SK-MEL-5 (cell line): ENCODE measurements at places on chromosomes 5 and 9.
A peak's percentile ranks its signal among the peaks of the same experiment; 100 is the strongest.

GRCh38 chr5:127358740-127359139 lies 68.1 kb downstream of the MEGF10 start:
- DNase-seq: peak; percentile 41

DNA sequence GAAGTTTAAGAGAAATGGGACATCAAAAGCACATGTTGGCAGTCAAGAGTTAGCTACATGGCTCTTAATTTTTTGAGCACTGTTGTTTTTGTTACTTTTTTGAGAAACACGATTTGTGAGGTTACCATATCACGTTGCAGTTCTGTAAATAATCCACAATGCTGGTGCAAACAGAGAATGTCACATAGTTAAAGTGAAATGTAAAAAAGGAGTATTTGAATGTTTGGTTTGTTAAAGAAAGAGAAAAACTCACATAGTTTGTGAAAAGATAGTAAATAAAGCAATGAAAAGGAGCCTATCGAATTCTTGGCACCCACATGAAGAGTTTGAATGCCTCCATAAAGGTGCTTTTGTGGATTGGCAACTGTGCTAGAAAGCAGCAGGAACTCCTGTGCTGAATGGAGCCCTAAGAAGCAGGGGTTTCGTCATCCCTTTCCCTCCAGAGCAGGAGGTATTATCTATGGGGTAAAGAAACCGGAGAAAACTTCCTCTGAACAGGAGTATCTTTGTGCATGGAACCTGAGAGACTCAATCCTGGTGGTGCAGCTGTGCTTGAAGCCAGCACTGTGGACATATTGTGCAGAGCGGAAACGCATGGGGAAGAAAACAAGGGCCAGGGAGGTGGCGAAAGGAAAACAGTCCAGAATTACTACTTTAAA lies 148.5 kb upstream of the OTULINL start:
- peak; percentile 100 for DNase-seq

DNA sequence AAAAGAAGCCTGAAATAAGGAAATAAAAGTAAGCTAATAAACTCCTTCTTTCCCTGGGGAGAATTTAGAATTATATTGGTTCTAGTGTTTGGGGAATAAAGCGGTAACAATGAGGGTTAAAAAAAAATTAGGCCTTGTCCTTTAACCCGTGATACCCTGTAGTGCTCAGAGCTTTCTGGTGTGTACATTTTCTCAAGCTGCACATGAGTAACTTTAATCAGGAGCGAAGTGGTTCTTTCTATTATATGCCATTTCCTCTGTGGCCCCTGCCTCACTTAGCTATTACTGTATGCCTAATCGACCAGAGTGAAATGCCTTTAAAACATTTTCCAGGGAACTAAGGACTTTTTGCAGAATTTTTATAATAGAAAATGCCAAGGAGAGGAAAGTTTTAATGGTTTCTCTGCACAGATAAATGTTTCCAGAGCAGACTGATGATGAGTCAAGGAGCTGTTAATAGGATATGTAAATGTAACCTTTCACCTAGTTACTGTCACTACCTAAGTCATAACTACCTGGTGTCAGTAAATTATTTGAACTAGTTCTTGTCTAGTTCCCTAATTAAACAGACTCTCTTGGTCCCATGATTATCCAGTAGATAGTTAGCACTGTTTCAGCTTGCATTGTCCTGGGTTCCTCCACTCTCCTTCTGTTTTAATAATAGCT lies 7.6 kb downstream of the PAM start:
- DNase-seq: no peak

GRCh38 chr9:136348691-136349090 lies 14.9 kb downstream of the DNLZ start:
- DNase-seq: no peak

- no peak for DNase-seq
Observed at GRCh38 chr9:87830446-87830845, 52.2 kb upstream of the SPATA31E1 start.

- DNase-seq: no peak
Observed at GRCh38 chr9:15936306-15936921, 383.6 kb downstream of the CCDC171 start.

- no peak for DNase-seq
Observed at GRCh38 chr9:93579711-93580516, 3.5 kb downstream of the PHF2 start.
